Activated T-cell treated with anti-CD3 and anti-CD28 coated beads, Interleukin-2, amount 50 U/mL, for 24 hours (primary cell): ENCODE measurements at places on chromosomes 3 and 15.

DNA sequence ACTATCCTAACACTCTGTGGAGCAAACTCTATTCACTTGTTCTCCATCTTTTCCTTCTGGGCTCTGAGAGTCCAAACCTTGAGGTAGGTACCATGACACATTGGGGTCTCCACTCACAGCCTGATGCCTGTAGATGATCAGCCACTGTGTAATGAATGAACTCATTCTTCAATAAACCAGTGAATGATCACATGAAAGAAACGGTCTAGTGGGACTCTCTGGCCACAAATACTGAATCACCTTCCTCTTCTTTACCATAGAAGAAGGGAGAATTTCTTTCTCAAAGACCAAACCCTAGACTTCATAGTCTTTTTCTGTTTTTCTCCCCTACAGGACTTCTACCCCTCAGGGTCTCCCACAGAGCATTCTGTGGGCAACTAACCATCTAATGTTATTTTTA, 20.5 kb upstream of the ABHD2 start:
- no peak for DNase-seq

DNA sequence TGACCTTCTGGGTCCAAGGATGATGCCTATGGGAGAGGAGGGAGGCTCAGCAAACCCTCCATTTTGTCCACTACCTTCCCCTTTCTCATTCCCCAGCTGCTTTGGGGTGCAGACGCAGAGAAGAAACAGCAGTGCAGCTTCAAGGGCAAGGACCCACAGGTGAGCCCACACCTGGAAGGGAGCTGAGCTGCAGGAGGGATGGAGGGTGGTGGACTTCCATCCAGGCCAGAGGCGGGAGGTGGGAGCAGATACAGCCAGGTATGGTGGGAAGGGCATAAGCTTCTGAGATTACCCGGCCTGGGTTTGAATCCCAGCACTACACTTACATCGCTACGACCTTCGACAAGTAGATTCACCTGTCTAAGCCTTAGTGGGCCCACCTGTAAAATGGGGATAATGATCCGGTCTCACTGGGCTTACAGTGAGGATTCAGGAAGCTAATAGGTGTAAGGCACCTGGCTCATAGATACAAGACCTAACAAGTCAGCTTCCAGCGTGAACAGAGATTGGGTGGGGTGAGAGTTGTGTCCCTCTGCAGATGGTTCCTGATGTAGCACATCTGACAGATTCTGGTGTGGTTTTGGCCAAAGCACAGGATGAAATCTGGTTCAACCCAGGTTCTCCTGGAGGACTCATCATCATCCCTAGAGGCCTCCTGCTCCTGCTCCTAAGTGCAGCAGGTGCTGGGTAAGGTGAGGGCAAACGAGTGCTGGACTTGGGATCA, 15.9 kb downstream of the CIB1 start:
- no peak for DNase-seq

- no peak for DNase-seq
Measured at GRCh38 chr3:73137736-73138403, 76.4 kb downstream of the EBLN2 start.

GRCh38 chr15:48411971-48412591, 80.9 kb downstream of the DUT start:
- no peak for DNase-seq

GRCh38 chr3:71754610-71755253, 1.1 kb downstream of the GPR27 start:
- no peak for DNase-seq

- no peak for DNase-seq
Measured at GRCh38 chr3:198107840-198108734, 148.1 kb downstream of the LMLN start.

GRCh38 chr15:95629503-95630168, 700.9 kb upstream of the NR2F2 start:
- DNase-seq: no peak

GRCh38 chr3:135133905-135134683, 339.0 kb downstream of the EPHB1 start:
- DNase-seq: no peak

DNA sequence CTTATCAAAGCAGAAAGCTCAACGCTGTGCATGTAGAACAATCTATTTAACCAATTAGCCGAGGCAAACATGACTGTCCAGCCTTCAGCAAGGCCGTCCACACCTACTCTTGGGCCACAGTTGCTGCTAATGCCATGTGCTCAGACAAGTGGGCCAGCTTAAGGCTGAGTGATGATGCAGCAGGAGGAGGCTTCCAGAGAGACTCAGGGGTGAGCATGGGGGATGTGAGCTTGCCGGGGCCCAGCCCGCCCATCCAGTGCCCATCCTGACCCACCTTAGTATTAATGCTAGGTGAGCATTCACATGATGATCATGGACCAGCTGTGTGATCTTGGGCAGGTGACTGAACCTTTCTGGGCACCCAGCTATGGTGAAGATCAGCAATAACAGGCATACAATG, 150.1 kb downstream of the TPRA1 start:
- no peak for DNase-seq

GRCh38 chr3:61387817-61388216, 136.6 kb upstream of the FHIT start:
- DNase-seq: no peak

DNA sequence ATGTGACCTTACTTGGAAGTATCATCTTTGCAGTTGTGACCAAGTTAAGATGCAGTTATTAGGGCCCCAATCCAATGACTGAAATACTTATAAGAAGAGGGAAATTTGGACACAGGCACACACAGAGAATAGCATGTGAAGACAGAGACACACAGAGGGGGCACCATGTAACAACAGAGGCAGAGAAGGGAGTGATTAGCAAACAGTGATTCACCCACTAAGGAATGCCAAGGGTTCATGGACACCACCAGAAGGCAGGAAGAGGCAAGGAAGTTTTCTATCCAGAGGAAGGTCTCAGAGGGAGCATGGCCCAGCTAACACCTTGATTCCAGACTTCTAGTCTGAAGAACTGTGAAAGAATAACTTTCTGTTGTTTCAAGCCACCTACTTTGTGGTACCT, 25.0 kb downstream of the SIDT1 start:
- no peak for DNase-seq

DNA sequence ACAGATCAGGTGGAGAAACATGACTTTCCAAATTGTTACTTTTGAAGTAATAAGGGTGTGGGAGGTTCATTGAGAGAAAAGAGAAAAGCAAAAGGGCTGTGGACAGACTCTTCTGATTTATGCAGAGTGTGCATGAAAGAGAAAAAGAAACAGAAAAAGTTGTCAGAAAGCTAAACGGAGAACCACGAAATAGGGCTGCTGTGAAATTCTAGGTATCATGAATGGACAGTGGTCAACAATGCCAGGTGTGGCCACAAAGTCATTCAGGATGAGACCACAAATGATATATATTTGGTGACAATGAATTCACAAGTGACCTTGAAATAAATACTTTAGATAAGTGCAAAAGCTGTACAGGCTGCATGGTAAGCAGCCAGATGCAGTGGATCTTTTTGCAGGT, 170.1 kb downstream of the IL5RA start:
- DNase-seq: no peak

DNA sequence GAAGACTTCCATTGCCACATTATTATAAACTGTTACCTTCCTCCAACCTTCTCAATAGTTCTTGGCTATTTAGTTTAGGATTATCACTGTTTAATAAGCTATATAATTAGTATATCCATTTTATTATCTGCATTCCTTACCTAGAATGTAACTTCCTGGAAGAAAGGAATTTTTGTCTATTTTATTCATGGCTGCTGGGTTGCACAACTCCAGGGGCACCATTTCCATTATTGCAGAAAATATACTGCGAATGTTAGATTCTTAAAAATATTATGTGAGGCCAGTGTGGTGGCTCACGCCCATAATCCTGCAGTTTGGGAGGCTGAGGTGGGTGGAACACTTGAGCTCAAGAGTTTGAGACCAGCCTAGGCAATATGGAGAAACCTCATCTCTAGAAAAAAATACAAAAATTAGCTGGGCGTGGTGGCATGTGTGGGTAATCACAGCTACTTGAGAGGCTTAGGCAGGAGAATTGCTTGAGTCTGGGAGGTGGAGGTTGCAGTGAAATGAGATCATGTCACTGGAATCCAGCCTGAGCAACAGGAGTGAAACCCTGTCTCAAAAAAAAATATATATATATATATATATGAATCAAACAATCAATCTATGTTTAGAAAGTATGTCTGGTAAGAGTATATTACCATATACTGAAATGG, 19.9 kb downstream of the CLDN1 start:
- DNase-seq: no peak

DNA sequence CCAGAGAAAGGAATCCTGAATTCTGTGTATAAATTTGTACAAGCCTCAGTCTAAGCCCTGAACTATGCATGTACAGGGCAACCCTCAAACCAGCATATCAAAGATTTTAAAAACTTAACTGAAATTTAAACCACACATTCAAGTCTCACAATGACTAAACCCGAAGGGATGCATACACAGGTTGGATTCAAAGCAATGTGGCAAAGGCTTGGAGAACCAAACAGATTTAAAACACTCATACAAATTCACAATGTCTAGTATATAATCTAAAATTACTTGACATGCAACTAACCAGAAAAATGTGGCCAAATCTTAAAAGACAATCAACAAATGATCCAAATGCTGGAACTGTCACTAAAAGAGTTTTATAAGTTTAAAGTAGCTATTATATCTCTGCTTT, 36.4 kb downstream of the CEP152 start:
- DNase-seq: no peak

GRCh38 chr3:115691964-115692363, 68.7 kb downstream of the GAP43 start:
- DNase-seq: no peak

DNA sequence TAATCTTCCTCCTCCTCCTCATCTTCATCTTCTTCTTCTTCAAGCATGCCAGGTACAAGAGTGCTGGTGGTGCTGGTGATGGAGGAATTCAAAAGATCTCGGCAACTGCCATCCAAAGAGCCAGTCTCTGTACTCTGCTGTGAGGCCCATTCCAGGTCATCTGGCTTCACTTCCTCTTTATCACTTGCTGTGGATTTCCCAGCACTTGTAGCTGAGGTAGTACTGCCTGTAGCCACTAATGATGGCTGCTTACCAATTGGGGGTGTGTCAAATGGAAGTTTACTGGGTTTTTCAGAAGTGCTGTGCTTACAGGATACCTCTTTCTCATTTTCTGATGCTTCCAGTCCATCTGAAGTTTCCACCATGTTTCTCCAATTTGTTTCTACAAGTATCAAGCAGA, 28.8 kb upstream of the SHC4 start:
- no peak for DNase-seq

- DNase-seq: no peak
Measured at GRCh38 chr3:143769616-143770015, 78.7 kb downstream of the SLC9A9 start.

- DNase-seq: no peak
Measured at GRCh38 chr3:120682095-120682681, at the start of gene HGD. TSS of gene HGD (minus strand) at chr3:120682239. CDS start at chr3:120682111, 128 bp downstream.

GRCh38 chr3:141901914-141902313, 25.5 kb downstream of the ATP1B3 start:
- no peak for DNase-seq

DNA sequence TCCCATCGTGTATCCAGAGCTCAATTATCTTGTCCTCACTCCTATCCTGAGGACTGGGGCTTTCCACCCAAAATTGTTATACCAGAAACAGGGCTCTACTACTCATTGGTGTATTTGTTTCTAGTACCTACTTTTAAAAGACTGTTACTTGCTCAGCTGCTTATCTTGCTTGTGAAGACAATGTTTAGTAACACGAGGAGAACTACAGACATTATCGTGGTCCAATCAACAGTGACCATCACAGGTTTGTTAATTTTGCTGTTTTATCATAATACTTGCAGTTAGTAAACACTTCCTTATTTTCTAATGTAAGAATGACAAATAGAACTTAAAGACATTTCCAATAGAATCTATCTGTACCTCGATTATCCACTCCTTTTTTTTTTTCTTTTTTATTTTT, 13.5 kb downstream of the LRCH3 start:
- no peak for DNase-seq

GRCh38 chr3:10247679-10248183, 528 bp upstream of the TATDN2 start:
- DNase-seq: no peak

DNA sequence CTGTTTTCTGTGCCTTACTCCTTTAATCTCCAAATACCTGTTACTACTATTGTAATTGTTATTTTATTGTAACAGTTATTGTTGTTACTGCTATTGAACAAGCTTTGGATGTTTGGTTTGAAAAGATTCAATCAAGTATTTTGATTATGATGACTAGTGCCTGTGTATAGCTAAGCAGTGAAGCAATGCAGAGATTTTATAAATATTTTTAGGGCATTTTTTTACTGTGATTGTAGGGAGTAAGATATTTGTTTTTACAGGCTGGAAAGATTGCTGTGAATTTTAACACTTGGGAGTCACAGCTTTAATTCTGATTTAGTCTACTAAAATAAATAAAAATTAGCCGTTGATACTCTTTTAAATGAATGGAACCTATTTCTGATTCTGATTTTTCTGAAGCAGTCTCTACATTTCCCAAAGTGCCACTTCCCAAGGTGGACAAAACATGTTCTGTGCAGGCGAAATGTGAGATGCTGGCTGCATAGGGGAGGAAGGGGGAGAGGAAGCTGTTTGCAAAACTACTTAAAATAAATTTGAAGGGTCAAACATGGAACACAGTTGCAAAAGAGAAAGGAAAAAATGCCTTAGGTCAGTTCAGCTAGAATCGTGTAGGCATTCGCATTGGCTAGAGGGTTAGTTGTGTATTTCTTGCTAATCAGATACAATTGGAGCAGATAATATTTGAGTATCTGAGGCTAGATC, 25.7 kb downstream of the EEFSEC start:
- DNase-seq: no peak

DNA sequence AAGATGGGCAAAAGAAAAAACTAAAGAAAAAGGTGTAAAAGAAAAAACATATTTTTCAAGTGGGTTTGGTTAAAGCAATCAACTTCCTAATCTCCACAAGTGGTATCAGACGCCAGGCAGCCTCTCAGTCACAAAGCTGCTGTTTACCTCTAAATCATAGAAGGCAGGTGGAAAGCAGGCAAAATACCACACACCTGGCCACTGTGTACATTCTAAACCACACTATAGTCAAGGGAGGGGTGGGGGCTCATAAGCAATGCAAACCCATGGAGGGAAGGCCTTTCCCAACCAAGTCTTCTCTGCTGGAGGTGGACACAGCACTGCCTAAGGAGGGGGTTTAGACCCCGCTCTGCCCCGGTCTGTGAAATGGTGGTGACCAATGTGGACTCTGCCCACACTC, 50.4 kb downstream of the MCF2L2 start:
- DNase-seq: no peak

- DNase-seq: no peak
Measured at GRCh38 chr3:66361356-66361755, 139.5 kb downstream of the LRIG1 start.

- no peak for DNase-seq
Measured at GRCh38 chr3:102192575-102192974, 242.2 kb upstream of the ZPLD1 start.

DNA sequence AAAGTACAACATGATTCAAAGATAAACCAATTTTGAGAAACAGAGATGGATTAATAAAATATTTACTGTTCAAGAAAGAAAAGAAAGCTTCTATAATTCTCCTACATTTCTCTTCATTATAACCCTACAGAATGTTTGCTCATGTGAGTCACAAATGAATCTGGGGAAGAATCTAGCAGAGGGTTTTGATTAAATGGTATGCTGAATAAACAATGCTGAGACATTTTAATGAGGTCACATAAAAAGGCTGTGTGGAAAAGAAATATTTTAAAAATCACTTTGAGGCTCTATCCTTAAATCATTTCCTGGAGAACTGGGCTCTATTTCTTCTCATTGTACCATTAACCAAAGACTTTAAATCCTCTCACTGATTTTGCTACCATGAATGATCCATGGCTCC, 727.7 kb downstream of the NTRK3 start:
- DNase-seq: no peak
